ENCODE measurements at places on chromosomes 5 and 9.

GRCh38 chr9:108271646-108272348 is 584.0 kb downstream of the ACTL7B start:
- DNase-seq = no peak

DNA sequence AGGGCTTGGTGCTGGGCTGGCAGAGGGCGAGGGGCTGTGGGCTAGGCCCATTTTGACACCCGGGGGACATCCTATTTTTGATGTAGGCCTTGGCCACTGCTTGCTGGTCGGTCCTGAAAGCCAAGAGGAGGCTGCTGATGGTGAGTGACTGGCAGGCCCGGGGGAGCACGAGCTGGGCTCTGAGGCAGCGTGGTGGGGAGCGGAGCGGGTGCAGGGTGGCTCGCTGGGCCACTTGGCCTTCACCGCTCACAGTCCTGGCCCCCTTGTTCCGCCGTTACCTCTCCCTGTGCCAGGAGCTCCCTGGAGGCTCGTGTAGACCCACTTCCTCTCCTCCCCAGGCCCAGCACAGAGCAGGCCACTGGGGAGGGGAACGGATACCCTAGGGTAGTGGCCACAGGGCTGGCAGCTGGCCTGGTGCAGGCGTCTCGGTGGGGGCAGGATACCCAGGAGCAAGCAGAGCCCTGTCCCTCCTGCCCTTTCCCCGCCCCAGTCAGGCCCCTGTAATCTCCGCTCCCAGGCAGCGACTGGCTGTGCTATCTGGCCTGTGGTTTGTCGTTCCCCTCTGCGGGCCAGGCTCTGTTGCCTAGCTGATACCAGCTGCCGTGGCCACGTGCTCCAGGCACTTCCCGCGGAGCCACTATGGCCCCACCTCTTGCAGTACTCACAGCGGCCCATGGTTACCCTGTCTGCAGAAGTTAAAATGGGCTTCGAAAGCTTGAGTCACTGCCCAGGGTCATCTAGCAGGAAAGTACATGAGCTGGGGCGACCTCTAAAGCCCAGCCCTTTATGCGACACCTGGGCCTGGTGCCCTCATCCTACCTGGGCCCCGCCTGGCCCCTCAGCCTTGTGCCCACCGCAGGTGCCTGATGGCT is 11.7 kb upstream of the DOLPP1 start:
- peak; percentile 31 for DNase-seq

DNA sequence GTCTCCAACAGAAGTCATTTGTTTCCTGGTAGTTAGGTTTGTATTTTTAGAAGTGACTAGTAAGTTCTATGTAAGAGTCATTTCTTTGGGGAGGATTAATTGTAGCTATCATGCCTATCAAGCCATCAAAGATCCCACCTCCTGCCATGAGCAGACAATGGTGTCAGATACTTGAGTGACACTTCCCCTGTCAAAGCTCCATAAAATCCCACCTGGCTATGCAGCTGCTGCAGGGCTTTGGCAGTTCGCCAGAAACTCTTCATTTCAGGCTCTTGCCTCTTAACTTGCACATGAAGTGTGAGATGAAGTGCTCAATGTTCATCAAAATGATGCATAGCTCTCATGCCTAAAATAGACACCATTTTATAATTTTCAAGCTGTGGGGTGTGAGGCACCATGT is 312.1 kb downstream of the CDH12 start:
- DNase-seq = no peak

DNA sequence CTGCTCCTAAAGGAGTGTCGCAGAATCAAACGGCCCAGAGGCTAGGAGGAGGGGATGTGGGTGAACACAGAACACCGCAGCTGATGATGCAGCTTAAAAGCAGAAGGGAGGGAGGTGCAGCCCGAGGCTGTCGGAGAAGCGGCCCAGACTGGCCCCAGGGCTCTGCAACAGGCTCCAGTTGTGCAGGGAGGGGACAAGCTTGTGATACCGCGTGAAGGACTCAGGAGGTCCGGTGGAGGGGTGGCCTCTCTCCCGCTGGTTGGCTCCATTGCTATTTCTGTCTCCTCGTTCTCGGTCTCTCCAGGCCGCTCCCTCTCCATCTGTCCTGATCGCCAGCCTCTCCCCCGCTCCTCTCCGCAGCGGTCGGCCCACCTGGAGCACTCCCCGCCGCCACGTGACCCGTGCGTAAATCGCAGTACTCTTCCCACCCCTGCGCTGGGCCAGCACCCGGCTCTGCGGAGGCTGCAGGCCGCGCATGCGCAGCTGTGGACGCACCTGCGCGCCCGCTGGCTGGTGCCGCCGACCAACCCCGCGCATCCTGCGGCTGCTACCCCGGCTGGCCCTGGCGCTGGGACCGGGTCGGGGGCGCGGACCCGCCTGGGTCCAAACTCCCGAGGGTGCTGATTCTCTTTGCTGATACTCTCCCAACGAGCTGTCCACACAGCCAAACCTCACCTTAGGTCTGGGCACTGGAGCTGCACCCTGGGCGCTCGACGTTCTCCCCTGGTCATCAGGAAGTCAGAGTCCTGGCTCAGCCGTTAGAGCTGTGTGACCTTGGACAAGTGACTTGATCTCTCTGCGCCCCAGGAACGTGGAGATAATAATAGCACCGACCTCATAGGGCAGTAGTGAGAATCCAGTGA is 3.7 kb upstream of the STXBP1 start:
- DNase-seq = peak; percentile 41

DNA sequence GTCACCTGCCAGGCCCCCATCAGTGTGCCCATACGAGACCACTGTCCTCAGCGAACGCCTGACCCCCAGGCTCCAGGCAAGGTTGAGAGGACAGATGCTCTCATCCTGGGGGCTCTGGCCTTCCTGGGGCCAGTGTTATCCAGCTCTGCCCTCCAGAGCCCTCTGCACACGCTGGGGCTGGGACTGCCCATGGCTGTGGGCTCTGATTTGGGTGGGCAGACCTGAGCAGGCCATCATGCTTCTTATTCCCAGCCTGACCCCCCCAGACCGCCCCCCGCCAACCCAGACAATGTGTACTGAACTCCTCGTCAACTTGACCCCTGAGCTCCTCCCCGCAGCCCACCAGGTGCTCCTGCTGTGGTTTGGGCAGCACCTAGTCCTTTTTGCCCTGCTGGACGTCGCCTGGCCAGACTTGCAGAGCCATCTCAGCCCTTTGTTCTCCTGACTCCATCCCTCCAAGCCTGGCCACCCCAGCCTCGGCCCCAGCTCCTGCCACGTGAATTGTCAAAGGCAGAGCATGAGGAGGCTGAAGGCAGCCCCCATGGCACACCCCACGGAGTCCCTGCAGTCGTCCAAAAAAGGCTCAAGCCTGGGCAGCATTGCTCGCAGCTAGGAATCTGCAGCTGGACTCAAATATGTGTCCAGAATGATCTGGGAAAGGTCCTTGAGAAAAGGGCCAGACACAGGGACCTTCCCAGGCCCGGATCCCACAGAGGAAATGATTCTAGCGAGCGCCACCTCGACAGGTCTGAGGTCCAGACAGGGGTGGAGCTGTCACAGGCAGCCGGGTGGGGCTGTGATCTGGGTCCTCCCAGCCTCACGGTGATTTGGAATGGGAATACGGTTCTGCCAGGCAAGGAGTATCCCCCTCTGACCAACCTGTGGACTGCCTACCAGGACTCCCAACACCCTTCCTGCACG is 87.0 kb downstream of the ADAMTS2 start:
- DNase-seq = no peak

- DNase-seq = no peak
These were observed 4.1 kb upstream of the BBLN start for GRCh38 chr9:128155736-128156500.

DNA sequence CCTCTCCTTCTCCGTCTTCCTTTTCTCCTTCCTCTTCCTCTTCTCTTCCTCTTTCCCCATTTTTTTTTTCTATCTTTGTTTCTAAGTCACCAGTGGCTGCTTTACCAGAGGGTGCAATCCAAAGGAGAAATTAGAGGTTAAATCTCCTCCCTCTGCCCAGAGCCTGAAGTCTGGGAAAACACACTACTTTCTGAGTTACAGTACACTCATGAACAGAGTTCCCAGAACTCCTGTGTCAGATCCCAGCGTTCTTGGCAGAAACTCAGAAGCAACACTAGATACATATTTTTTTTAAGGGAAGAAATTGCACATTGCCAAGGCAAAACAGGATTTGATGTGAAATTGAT is 189.0 kb downstream of the SNCAIP start:
- DNase-seq = no peak

GRCh38 chr5:15002173-15002572 is 130.6 kb upstream of the ANKH start:
- DNase-seq = no peak

- no peak for DNase-seq
These were observed 240.5 kb downstream of the ENC1 start for GRCh38 chr5:74400067-74400466.

- DNase-seq = no peak
These were observed 2023.6 kb upstream of the CDH6 start for GRCh38 chr5:29169886-29170285.

- DNase-seq = no peak
These were observed 97.5 kb upstream of the ARAP3 start for GRCh38 chr5:141779503-141779973.

DNA sequence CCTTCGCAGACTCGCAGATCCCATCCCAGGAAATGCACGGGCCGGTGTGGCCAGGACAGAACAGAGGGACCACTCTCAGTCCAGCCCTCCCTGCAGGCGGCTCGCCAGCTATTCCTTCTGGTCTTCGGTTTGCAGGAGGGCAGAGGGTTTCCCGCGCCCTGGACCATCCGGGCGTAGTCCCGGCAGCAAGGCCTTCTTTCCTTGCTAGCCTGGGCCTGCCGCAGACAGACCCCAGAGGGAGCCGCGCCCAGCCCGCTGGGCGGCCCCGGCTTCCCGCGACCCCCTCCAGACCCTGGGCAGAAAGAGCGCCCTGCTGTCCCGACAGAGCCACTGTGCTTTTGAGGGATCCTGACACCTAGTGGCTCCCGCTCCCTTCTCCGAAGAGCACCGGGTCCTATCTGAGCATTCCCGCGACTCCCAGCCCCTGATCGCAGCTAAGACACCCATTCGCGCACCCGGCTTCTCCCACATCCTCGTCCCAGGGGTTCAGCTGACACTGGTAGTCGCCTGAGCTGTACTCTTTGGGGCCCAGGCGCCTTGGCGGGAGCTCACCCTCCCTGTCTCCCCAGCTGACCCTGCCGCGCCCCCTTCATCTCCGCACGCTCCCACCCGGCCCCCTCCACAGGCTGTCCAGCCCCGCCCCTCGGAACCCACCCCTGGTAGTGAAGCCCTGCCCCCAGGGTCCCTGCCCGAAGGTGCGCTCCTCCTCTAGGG is 1.1 kb downstream of the CFAP90 start:
- DNase-seq = no peak

DNA sequence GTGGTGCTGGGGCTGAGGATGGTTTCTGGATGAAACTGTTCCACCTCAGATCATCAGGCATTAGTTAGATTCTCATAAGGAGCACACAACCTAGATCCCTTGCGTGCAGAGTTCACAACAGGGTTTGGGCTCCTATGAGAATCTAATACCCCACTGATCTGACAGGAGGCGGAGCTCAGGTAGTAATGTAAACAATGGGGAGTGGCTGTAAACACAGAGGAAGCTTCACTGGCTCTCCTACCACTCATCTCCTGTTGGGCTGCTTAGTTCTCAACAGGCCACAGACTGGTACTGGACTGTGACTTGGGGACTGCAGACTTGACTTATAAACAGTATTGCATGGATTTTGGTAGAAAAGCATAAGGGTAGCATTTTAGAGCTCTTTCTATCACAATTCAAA is 870.7 kb upstream of the CDH10 start:
- no peak for DNase-seq

DNA sequence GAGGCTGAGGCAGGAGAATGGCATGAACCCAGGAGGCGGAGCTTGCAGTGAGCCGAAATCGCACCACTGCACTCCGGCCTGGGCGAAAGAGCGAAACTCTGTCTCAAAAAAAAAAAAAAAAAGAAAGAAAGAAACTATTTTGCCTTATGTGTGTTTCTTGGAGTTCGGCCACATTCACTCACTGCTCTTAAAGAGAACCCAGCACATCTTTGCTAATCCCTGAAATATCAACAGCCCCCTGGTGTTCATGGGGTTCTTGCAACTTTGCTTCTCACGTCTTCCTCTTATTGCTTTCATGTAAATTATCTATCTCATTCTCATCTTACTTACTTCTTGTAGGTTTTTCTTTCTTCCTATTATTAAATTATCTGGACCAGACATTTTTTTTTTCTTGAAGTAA is 126.3 kb upstream of the ASTN2 start:
- DNase-seq = no peak

- DNase-seq = no peak
These were observed 173.5 kb downstream of the SLIT3 start for GRCh38 chr5:169127431-169127830.

DNA sequence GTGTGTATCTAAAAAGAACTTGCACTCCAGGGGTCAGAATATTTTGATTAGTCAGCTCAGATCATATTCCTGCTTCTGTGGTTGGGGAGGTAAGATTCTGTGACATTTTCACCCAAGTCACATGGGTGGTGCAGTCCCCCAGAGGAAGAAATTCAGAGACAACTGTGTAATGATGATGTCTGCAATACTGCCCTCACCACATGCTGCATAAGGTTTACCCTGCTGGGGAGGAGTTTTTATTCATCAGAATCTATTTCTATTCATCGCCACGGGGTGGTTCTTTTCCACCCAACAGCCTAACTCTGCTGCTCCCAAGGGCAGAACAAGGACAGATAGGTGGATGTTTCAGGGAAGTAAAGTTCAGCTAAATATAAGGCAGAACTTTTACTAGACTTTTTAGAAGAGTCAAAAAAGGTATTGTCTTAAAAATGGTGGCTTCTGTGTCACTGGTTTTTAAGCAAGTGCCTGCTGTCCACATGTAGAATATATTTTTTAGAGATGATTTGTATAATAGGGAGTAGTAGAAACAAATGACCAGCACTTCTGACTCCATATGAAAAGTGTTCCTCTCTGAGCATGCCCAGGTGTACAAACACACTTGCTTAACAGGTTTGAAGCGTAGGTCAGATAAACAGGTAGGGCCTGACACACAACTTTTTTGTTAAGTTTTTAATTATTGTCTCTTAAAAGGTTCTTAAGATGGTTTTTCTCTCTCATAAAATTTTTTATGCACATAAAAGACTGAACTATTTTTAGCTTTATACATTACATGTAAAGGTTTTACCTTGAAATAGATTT is 352.7 kb downstream of the LRRC70 start:
- DNase-seq = no peak

- DNase-seq = no peak
These were observed 596.0 kb upstream of the ADAMTS16 start for GRCh38 chr5:4544049-4544670.

- DNase-seq = no peak
These were observed 11.5 kb downstream of the GPR150 start for GRCh38 chr5:95631255-95631958.

GRCh38 chr5:170591054-170591453 is 87.2 kb downstream of the KCNIP1 start:
- no peak for DNase-seq

- no peak for DNase-seq
These were observed 30.0 kb upstream of the RECK start for GRCh38 chr9:36006549-36007315.

- DNase-seq = no peak
These were observed 247.4 kb upstream of the RASA1 start for GRCh38 chr5:87020099-87020934.

DNA sequence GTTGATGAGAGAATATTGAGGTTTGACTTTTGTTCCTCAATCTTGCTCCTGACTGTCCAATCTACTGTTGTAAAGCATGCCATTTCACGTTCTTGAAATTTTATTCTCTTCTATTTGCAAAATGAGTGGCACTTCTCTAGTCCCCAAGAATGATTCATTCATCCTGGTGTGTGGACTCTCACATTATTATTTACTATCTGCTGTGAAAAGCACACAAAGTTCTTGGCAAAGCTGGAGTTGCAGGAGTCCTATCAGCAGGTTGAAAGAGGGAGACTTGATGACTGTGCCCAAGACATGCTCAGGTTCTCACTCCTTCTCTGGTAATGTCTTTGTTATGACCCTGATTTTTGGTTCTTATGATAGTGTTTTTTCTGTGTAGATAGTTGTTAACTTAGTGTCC is 382.6 kb downstream of the DMRTA1 start:
- no peak for DNase-seq
